Activated naive CD8-positive, alpha-beta T cell treated with anti-CD3 and anti-CD28 coated beads, Interleukin-2, amount 10 ng/mL, durations not matched to agents 7 days and 5 days (primary cell): ENCODE measurements at places on chromosomes 12 and 14.

DNA sequence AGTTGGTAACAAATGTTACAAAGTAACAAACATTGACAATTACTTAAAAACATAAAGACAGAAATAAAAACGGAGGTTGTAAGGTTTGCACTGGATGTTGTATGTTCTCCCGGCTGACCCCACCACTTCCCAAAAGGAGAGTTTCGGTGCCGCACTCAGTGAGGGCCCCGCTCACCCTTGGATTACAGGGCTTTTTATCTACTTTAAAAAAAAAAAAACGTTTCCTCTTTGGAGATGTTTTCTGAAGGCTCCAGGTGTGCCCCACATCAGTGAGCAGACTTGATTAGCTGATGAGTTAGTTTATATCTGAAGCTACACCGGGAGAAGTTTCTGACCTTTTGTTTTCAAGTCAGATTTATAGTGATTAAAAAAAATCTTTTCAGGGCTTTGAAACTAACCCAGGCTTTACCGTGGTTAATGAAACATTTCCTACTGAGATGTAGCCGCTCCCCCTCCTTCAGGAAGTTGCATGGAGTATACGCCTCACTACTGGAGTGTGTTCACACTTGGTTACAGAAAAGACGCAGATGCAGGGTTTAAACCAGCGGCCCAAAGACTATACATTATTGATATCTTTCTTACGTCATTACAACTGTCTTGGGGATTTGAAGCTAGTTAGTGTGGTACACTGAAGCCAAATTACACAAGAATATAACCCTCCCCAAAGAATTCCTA lies 38.0 kb upstream of the BCL7A start:
- peaks cover 9% of the 10 kb centered on the region for H3K27me3 ChIP-seq
- no peaks in the 10 kb centered on the region for H3K36me3 ChIP-seq
- no peak overlapping the region for H3K4me3 ChIP-seq
- no peak for DNase-seq
- H3K27ac ChIP-seq, result no peak overlapping the region

- H3K4me1 ChIP-seq, result no peaks in the 10 kb centered on the region
- no peak overlapping the region for H3K27ac ChIP-seq
- H3K27me3 ChIP-seq, result no peaks in the 10 kb centered on the region
- no peak for DNase-seq
Measured at GRCh38 chr14:87014856-87015255, 978.1 kb downstream of the GALC start.

DNA sequence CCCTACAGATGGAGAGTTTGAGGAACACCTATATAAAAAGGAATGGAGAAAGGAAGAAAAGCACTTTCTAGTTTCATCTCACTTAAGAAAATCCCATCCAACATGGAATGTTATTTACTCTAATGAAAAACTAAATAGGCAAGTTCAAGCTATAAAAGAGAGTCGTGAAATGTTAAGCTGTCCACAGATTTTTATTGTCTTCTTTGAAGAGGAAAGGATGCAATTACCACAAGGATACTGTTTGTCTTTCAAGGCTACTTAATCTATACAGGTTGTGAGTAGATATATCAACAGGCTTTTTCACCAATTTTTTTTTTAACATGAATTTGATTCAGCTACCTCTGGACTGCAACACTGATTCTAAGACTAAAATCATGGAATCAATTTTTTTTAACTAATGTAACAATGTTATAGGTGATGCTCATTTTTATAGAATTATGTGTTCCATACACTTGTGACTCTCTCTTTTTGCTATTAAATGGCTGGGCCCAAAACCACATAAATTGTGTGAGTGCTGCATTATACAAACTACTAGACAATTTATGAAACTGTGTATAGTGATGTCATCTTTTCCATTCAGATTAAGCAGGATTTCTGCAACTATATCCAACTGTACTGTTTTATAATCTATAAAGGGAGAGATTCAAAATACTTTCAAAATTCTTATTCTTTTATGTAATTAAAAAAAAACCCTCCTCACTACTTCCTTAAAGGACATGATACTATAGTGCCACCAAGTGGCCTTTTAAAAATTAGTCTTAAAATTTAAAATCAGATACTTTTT lies 26.8 kb upstream of the BMAL2 start:
- peaks cover 2% of the 10 kb centered on the region for H3K36me3 ChIP-seq
- H3K4me1 ChIP-seq, result peaks cover 16% of the 10 kb centered on the region
- no peak overlapping the region for H3K4me3 ChIP-seq
- no peak overlapping the region for H3K27ac ChIP-seq

GRCh38 chr14:73339846-73340595 lies 102.7 kb downstream of the PAPLN start:
- no peak overlapping the region for H3K27ac ChIP-seq
- H3K4me3 ChIP-seq, result no peak overlapping the region
- H3K36me3 ChIP-seq, result no peaks in the 10 kb centered on the region
- DNase-seq, result no peak

DNA sequence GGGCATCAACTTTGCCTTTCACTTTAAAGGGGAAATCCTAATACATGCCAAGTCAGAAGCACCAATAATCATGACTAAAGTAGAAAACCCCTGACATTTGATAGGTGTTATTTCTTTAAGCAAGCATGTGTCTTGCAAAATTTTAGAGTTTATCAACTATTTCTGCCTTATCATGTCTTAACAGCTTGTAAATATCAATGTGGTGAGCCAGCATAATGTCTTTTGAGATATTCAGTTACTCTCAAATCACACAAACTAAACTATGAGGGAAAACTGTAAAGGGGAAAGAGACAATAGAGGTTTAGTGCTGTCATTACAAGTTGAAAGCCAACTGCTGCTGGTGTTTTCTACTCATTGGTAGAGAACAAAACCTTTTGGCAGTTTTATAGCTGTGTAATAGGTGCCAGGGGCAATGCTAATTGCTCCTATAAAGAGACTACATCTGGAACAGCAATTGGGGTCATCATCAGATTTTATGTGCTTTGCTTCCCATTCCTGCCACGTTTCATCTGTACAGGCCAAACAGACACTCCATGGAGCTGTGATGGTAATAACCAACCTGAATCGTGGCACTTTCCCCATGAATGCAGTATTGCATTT lies 1027.4 kb downstream of the FSCB start:
- H3K27me3 ChIP-seq, result no peaks in the 10 kb centered on the region
- no peak for DNase-seq
- no peak overlapping the region for H3K4me3 ChIP-seq
- H3K27ac ChIP-seq, result no peak overlapping the region
- H3K4me1 ChIP-seq, result no peaks in the 10 kb centered on the region
- H3K36me3 ChIP-seq, result no peaks in the 10 kb centered on the region

- no peaks in the 10 kb centered on the region for H3K27me3 ChIP-seq
- H3K4me1 ChIP-seq, result no peaks in the 10 kb centered on the region
- no peak overlapping the region for H3K4me3 ChIP-seq
Measured at GRCh38 chr12:131537267-131537958, 173.5 kb upstream of the SFSWAP start.

DNA sequence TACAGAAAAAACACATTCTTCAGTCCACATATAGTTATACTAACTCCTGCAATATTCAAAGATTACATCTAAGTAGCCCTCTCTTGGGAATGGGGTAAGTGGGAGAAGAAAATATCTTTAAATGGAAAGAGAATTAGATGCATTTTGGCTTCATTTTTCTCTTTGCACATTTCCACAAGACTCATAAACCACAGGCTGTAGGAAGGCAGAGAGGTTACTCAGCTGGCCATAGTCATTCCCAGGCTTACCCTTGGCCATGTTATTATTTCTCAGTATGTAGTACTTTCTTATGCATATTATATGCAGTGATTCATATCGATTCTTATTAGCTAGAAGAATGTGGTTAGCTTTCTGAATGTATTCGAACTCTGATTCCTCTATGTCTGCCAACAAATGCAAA lies 92.2 kb downstream of the PTPRR start:
- DNase-seq, result no peak
- no peak overlapping the region for H3K4me3 ChIP-seq
- no peaks in the 10 kb centered on the region for H3K36me3 ChIP-seq
- no peaks in the 10 kb centered on the region for H3K27me3 ChIP-seq
- no peaks in the 10 kb centered on the region for H3K4me1 ChIP-seq

DNA sequence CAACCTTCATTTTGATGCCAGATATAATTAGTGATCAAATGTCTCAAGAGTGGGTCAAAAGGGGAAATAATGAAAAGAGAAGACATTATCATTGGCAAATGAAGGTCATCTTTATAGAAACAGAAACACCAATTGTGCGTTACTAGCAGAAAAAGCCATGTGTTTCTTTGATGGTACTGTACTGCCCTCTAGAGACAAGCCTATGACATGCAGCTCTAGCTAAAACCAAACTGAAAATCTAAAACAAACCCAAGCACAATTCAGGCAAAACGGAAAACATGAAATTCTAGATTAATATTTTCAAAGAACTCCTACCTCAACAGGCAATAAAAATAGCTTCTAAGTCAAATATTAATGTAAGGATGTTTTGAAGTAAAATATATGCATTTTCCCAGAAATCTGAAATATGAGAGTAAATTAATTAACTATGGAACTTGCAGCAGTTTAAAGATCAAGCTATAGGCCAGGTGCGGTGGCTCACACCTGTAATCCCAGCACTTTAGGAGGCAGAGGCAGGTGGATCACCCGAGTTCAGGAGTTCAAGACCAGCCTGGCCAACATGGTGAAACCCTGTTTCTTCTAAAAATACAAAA lies 115.4 kb downstream of the KLHL28 start:
- no peak for DNase-seq
- H3K4me1 ChIP-seq, result peaks cover 1% of the 10 kb centered on the region
- peaks cover 8% of the 10 kb centered on the region for H3K27me3 ChIP-seq

- peak overlapping the region; percentile 26 for H3K27ac ChIP-seq
- H3K4me3 ChIP-seq, result peak overlapping the region; percentile 30
- H3K27me3 ChIP-seq, result no peaks in the 10 kb centered on the region
- peaks cover 62% of the 10 kb centered on the region for H3K4me1 ChIP-seq
- DNase-seq, result no peak
Measured at GRCh38 chr12:68630050-68630449, 19.4 kb downstream of the RAP1B start.

DNA sequence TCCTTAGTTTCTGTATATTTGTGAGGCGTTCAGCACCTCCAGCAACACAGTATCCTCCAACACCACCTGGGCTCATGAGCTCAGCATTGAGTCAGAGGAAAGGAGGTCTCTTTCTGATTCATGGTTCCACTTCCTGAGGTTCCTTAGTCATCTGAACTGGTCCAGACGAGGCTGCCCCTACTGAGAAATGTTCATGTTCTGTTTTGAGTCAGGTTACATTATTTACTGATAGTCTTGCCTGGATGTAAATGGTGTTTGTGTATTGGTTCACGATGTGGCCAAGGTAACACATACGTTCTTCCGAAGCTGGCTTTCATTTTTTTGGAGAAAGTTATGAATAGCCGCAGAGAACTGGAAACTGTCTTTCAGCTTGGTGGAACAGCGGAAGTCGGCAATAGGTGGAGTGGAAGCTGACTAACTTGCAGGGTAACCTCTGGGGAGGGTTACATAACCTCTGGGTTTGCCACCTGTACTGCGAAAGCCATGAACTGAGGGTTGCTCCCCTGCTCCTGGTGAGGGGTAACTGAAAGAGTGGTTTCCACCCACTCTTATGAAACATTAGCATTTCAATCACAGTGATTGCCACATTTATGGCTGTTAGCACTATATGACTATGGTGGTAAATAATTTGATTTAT lies 42.2 kb upstream of the MANSC4 start:
- no peak for DNase-seq
- no peaks in the 10 kb centered on the region for H3K36me3 ChIP-seq
- H3K4me3 ChIP-seq, result peak overlapping the region; percentile 56
- peak overlapping the region; percentile 42 for H3K27ac ChIP-seq

DNA sequence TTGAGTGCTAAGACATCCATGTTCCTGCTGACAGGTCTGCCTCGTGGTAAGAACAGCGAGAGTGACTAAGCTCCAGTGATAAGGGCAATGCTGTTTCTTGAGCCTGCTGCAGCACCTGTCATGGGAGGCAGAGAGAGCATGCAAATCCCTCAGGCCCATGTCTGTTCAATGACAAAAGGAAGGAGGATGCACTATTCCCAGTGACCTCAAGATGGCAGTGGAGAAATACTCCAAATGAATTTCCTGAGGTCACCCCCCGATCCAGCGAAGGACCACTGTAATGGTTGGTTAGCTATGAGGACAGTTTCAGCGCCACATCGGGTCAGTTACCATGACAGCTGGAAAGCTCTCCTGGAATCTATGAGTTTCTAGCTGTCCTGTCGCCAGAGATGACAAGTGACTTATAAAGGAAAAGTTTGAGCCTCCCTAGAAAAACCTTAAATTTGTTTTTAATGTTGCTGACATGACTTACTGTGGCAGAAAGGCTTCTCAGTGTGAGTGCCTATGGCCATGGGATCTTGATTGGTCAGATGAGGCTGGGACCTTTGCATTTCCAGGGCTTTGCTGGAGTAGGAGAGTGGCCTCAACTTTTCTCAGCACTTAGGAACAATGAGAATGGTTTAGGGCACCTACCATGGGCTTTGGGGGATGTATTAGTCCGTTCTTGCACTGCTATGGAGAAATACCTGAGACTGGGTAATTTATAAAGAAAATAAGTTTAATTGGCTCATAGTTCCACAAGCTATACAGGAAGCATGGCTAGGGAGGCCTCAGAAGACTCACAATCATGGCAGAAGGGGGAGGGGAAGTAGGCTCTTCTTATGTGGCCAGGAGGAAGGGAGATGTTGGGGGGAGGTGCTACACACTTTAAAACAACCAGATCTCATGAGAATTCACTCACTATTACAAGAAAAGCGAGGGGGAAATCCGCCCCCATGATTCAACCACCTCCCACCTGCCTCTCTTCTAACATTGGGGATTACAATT lies 88.0 kb upstream of the TMEM260 start:
- DNase-seq, result no peak
- H3K36me3 ChIP-seq, result no peaks in the 10 kb centered on the region
- no peak overlapping the region for H3K27ac ChIP-seq
- peaks cover 3% of the 10 kb centered on the region for H3K27me3 ChIP-seq

- no peak overlapping the region for H3K27ac ChIP-seq
- H3K4me1 ChIP-seq, result no peaks in the 10 kb centered on the region
- no peak for DNase-seq
- peaks cover 14% of the 10 kb centered on the region for H3K27me3 ChIP-seq
- no peak overlapping the region for H3K4me3 ChIP-seq
- H3K36me3 ChIP-seq, result no peaks in the 10 kb centered on the region
Measured at GRCh38 chr12:79707830-79708229, 17.1 kb upstream of the PAWR start.

- H3K36me3 ChIP-seq, result no peaks in the 10 kb centered on the region
- peaks cover 22% of the 10 kb centered on the region for H3K4me1 ChIP-seq
- no peak for DNase-seq
- H3K4me3 ChIP-seq, result no peak overlapping the region
- H3K27me3 ChIP-seq, result peaks cover 3% of the 10 kb centered on the region
Measured at GRCh38 chr14:100148837-100149731, 10.4 kb downstream of the DEGS2 start.

GRCh38 chr14:75494896-75495295 lies 27.4 kb upstream of the BATF start:
- H3K27ac ChIP-seq, result no peak overlapping the region
- H3K27me3 ChIP-seq, result peaks cover 3% of the 10 kb centered on the region
- no peak overlapping the region for H3K4me3 ChIP-seq
- DNase-seq, result no peak
